ENCODE measurements at places on chromosomes 2 and 18.

GRCh38 chr2:222442665-222443064, 18.3 kb downstream of the SGPP2 start:
- no peak for DNase-seq

DNA sequence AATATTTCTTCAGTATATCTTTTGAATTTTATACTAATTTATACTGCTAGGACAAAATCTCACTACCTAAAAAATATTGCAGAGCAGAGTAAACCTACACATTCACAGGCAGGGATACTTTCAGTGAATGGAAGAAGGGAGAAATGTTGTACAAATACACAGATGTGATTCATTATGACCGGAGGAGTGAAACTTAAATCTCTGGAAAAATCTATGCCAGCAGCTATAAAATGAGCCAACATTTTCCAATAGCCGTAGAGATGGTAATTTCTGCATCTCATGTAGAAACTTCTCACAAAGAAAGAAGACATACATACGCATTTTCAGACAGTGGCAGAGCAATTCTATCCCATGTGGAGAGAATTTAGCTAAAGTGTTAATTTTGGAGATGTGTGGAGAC, 54.8 kb downstream of the KCNS3 start:
- DNase-seq, result no peak

DNA sequence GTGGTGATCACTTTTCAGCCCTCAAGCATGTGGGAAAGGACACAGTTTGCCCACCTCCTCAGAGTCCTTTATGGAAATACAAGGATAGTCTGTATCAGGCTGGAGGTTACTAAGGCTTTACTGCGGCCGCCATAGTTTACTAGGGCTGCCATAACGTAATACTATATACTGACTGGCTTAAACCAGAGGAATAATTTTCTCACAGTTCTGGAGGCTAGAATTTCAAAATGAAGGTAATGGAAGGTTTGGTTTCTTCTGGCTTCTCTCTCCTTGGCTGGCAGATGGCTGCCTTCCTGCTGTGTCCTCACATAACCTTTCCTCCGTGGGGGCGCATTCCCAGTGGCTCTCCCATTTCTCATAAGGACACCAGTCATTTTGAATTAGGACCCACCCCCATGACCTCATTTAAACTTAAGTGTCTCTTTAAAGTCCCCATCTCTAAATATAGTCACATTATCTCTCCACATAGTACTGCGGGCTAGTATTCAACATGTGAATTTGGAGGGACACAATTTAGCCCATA, 12.5 kb upstream of the ATIC start:
- DNase-seq, result no peak

DNA sequence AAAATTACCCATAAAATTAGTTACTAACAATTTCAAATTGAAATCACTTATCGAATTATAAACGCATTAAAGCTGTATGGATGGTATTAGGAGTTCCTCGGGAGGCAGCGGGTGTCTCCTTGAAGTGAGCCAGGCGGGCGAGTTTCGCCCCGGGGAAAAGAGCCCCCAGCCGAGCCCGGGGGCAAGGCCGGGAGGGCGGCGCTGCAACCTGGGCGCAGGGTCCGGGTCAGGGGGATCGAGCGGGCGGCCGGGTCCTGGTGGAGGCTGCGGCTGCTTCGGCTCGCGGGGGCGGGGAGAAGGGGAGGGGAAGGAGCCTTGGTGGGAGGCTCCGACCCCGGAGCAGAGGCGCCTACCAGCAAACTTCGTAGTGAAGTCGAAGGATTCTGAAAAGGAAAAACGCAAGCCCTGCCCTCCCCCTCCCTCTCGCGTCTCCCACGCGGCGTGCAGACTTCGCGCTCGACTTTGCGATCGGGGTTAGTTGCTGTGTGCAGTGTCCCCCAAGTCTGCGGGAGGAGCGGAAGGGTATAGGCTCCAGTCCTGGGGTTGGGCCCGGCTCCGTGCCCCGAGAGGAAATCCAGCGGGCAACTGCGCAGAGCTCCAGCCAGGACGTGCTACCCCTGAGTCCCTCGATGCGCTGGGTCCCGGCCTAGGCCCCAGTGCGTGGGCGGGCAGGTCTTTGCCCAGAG, 140.8 kb downstream of the MEIS1 start:
- DNase-seq, result no peak

DNA sequence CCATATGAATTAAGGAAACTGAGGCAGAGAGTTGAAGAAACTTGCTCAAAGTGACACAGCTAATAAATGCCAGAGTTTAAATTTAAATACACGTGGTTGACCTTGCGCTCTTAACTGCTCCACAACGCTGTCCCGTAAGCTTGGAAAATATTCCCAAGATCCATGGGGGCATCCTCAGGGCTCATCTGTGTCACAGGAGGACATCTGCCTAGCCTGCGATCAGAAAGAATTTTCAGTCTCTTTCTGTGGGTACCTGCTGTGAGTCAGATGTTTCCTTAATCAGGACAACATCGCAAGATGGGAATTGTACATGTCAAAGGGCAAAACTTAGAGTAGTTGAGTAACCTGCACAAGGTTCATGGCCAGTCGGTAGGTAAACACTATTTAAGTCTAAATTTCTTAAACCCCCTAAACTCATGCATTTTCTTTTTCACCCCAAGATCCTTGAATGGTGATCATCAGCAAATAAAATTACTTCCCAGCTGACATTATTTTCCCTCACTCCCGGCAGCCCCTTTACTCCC, 1.4 kb downstream of the CMPK2 start:
- DNase-seq, result no peak

DNA sequence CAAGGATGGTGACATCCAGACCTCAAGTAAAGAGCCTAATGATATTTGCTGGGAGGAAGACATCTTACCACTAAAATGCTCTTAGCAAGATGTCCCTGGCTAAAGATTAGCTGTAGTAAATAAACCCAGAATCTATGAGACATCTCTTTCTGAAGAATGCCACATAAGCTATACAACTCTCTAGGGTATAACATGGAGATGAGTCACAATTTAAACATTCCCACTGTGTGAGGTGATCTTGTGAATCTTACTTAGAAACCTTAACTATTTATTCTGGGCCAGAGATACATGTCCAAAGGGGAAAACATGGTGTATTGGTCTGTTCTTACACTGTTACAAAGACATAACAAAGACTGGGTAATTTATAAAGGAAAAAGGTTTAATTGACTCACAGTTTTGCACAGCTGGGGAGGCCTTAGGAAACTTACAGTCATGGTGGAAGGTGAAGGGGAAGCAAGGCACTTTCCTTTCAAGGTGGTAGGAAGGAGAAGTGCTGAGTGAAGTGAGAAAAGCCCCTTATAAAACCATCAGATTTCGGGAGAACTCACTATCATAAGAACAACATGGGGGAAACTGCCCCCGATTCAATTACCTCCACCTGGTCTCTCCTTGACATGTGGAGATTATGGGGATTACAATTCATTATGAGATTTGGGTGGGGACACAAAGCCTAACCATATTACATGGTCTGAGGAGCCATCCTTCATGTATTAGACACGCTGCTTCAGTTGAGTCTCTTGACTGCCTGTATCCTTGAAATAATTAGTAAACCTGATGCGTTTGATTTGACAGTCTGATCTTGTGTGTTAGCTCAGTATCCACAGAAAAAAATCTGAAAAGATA, 17.1 kb downstream of the KRCC1 start:
- DNase-seq, result no peak

DNA sequence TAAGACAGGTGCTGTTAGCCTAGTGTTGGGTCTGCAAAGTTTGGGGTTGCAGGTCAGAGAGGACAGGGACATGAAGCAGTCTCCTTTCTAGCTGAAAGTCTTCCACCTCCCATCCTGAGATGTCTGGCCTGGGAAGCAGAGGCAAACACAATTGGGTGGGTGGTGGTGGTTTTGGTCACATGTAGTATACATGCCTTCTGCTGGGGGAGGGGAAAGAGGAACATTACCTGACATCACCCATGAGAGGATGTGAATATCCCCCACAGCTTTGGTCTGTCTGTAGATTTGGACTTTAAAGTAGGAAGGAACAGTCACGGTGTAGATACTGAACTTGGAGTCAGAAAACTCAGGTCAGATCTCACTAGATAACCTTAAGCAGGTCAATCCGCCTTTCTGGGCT, 4.6 kb upstream of the DNAJC5G start:
- no peak for DNase-seq

DNA sequence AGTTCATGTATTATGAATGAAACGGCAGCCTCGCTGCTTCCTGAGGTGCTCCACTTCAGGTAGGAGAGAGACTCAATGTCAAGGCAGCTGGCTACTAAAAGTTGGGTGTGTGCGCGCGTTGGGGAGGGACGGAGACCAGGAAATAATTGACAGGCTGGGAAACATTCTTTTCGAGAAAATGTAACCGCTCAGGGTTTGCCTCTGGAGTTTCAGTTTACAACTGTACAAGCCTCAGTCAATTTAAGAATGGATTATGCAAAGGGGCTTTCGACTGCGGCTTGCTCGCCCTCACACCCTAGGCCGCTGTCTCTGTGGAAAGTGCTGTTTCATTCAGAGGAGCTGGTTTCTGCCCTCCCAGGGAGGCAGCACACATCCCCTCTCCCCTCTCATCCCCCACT, 4.4 kb upstream of the SPRED2 start:
- no peak for DNase-seq

GRCh38 chr2:6202756-6203155, 510.6 kb downstream of the SOX11 start:
- DNase-seq, result no peak

GRCh38 chr2:57181315-57182038, 865.1 kb upstream of the VRK2 start:
- DNase-seq, result no peak

DNA sequence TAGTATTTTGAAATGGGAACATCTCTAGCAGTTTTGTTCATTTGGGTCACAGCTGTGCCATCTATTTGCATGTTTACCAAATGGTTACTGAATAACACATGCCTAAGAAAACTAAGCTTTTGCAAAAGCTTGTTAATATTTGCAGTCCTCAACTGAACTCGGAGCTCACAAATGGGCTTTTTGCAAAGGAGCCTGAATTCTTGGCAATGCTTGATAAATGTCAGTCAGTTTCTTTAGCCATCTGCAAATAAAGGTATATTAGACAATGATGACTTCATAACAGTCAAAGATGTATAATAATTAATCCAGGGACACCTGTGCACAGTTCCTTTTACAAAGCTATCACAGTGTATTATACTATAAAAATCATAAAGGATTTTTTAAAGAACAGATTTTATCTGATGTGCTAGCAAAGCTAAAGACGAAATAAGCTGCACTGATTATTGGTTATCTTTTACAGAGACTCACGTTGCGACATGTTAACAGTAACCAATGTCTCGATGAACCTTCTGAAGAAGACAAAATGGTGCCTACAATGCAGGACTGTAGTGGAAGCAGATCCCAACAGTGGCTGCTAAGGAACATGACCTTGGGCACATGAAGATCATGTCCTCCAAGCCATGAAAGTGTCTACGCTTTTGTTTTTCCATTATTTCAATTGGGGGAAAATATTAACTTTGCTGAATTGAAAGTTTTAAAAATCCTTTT, 248.4 kb upstream of the KCNJ3 start:
- no peak for DNase-seq

DNA sequence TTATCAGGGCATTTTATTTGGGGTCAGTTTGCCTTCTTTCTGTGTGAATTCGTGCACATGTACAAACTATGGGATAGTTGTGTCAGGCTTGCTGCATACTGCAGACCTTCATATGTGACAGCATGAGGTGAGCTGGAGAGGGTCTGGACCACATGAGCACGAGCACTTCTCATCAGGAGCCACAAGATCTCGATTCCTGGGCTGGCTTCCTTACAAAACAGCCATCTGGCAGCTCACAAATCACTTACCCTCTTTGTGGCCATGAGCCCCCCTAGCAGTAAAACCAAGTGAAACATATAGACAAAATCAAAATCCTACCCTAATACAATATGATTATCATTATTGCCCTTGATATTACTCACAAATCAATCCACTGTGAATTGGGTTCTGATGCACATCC, 121.2 kb downstream of the MTCL1 start:
- no peak for DNase-seq

DNA sequence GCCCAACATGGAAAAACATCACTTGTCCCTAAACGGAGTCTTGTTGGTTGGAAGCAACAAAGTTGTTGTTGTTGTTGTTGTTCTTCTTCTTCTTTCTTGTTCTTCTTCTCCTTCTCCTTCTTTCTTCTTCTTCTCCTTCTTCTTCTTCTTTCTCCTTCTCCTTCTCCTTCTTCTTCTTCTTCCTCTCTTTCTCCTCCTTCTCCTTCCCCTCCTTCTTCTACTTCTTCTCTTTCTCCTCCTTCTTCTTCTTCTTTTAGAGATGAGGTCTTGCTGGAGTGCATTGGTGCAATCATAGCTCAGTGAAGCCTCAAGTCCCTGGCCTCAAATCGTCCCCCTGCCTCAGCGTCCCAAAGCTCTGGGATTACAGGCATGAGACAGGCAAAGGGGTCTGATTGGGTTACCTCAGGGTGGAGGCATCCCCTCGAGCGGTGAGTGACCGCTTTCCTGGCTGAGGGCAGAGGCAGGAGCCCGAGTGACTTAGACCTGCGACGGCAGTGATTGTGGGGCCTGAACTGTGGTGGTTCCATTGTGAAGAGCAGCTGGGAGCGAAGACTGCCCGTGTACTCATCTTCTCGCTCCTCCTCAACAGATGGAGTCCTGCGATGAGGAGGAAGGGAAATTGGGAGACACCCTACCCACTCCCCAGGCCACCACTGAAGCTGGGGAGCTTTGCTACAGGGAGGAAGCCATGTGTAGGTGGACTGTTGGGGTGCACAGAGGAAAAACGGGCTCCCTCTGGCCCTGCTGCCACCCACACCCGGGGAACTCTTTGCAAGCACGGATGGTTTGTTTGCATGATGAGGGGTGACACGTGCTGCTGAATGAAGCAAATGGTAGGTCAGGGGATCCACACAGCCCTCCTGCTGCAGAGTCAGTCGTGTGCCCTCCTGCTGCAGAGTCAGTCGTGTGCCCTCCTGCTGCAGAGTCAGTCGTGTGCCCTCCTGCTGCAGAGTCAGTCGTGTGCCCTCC, 7.0 kb upstream of the PER2 start:
- no peak for DNase-seq

DNA sequence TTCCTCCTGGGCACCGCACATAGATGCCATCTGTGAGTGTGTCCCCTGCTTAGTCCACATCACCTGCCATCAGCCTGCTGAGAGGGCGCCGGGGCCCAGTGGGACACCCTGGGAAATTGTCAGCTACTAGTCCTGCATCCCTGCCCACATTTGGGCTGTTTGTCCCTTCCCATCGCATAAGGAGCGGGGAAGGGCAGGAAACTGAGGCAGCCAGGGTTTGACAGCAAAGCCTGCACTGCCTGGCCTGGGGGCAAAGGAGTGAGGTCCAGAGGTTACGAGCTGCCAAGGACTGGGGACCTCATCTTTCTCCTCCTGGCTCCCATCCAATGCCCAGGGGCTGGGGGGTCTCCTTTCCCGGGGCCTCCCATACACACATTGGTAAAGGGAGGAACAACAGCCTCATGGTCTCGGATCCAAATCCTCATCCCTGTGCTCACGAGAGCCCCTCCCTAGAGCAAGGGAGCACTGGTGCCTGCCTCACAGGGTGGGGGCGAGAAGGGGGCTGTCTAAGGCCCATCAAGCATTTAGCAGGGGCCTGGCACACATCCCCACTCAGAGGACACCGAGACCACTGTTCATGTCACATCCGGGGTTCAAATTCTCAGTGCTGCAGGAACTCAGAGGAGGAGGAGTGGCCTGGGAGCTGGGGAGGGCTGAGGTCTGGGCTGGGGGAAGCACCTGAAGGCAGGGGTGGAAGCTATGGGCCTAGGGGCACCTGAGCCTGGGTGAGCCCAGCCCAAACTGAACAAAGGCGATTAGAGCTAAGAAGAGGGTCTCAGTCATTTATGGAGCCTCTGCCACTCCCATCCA, 113.8 kb downstream of the SMAD7 start:
- DNase-seq, result no peak

All from NCI-H2081 treated with DMSO at 0.1 percent for 48 hours (cell line).